ENCODE measurements at places on chromosomes 13 and 19.

- no peak for DNase-seq
These were observed 20.6 kb downstream of the ADPRHL1 start for GRCh38 chr13:113432506-113433270.

- DNase-seq: no peak
These were observed 66.8 kb upstream of the UBAC2 start for GRCh38 chr13:99133848-99134247.

GRCh38 chr13:31044364-31045285 is 112.2 kb downstream of the TEX26 start:
- DNase-seq: peak; percentile 80

DNA sequence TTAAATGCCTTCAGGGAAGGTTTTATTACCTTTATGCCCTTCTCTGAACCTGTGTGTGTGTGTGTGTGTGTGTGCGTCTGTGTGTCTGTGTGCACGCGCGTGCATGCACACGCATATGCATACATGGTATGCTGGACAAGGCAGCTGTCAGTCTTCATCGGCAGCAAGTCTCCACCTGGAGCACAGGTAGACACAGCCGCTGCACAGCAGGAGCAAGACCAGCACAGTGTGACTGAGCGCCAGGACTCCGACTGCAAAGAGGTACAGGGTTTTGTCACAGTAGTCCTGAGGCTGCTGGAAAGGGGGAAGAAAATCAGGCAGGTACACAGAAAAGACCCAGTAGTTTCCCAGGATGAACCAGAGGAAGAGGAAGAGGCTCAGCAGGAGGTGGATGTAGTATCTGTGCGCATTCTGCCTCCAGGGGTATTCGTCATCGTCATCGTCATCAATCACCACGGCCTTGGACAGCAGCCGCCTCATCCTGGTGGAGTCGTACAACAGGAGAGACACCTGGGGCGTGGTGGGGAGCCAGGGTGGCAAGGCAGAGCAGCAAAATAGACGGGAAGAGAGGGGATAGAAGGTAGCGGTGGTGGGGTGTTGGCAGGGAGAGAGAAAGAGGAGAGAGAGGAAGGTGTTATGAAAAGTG is 12.8 kb upstream of the DHRS12 start:
- DNase-seq: no peak

- DNase-seq: no peak
These were observed 11.2 kb downstream of the UNC13A start for GRCh38 chr19:17677002-17677401.

DNA sequence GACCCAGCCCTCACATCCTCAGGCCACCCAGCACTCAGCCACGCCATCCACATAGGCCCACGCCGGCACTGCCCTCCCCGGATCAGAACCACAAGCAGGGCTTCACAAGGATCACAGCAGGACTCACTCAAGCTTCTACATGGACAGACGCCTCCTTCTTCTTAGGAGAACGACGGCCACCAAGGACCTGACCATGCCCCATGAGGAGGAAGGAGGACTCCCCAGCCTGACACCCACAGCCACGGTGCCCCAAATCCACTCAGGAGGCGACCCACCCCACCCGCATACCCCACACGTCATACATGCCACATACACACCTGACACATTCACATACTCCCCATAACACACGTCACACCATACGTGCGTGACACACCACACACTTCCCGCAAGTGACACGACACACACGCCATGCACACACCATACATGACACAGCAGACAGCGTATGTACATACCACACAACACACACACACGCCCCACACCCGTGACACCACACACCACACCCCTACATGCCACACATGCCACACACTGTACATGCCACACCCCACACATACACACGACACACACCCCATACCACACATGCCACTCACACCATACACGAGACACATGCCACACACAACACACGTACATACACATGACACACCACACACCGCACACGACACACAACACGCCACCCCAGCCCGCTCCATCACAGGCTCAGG is 50.4 kb downstream of the MLLT1 start:
- no peak for DNase-seq

DNA sequence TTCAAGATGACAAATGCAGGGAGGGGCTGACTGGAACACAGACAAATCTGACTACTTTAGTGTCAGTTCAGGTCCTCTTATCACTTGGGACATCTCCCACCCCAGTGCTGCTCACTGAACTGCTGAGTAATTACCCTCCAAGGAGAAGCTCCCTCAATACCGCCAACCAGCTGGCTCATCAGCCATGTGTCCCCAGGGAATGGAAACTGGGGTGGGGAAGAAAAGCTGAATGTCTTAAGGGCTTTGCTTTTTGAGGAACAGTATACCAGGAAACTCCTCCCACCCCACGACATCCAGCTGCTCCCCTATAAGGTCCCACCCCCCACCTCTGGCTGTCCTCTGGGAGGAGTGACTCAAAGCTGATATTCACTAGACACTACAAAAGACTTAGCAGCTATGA is 2.0 kb downstream of the ZNF823 start:
- DNase-seq: no peak

- DNase-seq: no peak
These were observed 1952.0 kb upstream of the PCDH20 start for GRCh38 chr13:63367522-63368198.

GRCh38 chr13:68056816-68057710 is 826.9 kb upstream of the PCDH9 start:
- no peak for DNase-seq
